ENCODE measurements at places on chromosomes 6 and 20.

GRCh38 chr20:16222859-16223411, 350.3 kb downstream of the KIF16B start:
- DNase-seq, result no peak

- DNase-seq, result peak; percentile 5
Observed at GRCh38 chr6:149895833-149896271, 2.1 kb downstream of the RAET1E start.

DNA sequence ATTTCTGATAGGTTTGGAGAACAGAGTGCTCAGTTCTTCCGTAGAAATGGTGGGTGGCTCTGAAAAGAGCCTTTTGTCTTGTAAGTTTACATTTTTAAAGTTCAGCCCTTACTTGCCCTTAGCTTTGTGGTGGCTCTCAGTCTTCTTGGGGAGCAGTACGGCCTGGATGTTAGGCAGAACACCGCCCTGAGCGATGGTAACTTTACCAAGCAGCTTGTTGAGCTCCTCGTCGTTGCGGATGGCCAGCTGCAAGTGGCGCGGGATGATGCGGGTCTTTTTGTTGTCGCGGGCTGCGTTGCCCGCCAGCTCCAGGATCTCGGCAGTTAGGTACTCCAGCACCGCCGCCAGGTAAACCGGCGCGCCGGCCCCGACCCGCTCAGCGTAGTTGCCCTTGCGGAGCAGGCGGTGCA, 19.5 kb downstream of the OR2B2 start:
- no peak for DNase-seq

GRCh38 chr6:142321451-142321850, 19.6 kb downstream of the ADGRG6 start:
- no peak for DNase-seq

DNA sequence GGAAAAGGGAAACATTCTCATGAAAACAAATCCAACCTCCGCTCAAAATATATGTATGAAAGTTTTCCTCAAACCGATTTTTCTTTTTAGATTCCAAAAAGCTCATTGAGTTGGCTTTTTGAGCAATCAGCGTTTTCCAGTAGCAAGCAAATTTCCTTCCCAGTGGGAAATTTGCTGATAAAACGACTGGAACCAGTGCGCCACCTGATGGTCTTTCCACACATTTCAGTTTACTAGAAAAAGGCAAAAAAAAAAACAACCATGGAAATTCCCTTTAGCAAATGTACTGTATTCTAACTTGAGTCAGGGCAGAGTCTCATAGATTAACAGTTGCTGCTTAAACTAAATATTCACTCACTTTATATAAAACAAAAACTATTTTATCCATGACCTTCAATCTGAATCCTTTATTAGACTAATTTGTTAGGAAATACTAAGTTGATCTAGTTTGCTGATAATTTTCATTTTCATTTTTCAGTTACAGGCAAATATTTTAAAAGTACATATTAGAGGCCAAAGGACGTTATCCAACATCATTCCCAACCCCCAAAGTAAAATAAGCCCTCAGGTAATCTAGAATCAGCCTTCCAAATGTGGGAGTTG, 271.5 kb downstream of the FOXA2 start:
- DNase-seq, result no peak

DNA sequence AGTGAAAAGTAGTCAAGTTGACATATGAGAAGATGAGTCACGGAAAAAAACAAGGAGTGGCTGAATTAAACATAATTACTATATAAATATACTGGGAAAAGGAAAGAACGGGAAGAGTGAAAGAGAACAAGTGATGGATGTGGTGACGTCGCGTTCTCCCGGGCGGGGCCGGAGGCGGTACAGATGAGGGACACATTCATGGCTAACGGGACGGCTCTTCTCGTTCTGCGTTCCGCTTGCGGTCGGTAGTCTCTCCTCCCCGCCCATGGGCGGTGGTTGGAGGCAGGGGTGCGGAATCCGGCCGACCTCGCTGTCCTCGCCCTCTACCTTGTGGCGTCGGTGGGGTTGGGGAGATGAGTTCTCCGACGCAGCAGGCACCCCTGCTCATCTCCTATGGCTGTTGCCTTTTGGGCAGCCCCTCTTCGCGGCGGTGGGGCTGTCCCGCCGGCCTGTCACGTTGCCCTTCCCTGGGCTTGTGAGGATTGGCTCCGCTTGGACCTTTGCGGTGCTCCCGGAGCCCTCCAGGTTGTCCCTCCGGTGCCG, 22.5 kb downstream of the HLA-G start:
- no peak for DNase-seq

- no peak for DNase-seq
Observed at GRCh38 chr6:82205930-82206392, 41.6 kb downstream of the IBTK start.

GRCh38 chr20:7366189-7366588, 574.1 kb downstream of the HAO1 start:
- DNase-seq, result no peak

DNA sequence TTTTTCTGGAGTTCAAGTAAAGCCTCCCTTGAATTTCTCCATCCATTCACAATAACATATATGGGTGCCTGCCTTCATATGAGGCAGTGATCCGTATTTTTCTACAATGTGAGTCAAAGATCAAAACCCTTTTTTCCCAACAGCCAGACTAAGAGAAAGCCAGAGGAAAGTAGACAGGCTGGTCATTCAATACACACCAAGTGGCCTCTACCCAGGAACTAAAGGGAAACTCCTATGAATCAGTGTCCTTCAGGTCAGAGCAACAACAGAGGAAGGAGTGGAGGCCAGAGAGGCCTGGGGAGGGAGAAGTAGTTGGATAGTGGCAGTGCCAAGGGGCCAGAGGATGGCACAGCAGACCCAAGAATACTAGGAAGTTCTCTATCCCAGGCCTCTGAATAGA, 23.8 kb downstream of the SIM1 start:
- no peak for DNase-seq

- DNase-seq, result no peak
Observed at GRCh38 chr20:62059401-62059800, 6.3 kb downstream of the TAF4 start.

GRCh38 chr6:137877606-137878005, 10.5 kb downstream of the TNFAIP3 start:
- DNase-seq, result no peak

GRCh38 chr20:32442630-32443373, 84.7 kb downstream of the ASXL1 start:
- DNase-seq, result no peak

DNA sequence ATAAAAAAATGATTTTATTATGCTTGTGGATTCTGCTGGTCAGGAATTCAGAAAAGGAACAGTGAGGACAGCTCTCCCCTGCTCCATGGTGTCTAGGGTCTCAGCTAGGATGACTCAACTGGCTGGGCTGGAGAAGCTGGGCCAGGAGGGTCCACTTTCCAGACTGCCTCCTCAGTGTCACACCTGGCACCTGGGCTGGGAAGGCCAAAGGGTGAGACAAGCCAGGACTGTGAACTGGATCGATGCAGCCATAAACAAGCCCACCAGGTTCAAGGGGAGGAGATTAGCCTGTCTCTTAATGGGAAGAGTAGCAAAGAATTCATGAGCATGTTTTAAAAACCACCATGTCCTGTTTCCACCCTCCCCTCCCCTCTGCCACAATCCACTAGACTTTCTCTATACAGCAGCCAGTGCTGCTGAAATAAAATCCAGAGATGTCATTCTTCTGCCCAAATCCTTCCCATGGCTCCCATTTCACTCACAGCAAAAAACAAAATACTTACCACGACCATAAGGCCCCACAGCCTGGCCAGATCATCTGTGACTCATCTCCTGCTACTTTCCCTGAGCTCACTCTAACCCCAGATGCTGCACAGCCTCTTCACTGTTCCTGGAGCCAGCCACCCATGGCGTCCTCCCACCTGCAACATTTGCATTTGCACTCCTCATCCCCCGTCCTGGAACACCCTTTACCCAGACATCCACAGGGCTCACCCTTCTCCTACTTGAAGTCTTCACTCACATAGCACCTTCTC, 13.8 kb downstream of the SPTLC3 start:
- no peak for DNase-seq

DNA sequence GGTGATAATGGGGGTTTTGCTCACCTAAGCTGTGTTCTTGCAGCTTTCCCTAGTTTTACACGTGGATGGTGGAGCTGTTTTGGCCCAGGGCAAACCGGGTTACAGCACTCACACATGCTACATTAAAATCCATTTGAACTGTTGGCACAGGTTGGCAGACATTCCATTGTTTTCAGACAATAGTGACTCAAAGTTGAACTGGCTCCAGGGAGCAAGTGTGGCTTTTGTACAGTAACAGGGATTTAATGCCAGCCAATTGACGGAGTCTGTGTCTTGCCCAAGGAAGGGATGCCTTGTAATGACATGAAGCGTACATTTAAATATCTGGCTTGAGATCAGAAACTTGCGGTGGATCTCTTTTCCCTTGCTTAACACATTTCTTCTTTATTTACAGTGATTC, 183.1 kb downstream of the DTNBP1 start:
- DNase-seq, result no peak

- no peak for DNase-seq
Observed at GRCh38 chr6:124882579-124883393, 79.5 kb upstream of the RNF217 start.

GRCh38 chr20:43548273-43548880, 10.4 kb upstream of the SGK2 start:
- no peak for DNase-seq

GRCh38 chr6:45599053-45599452, 221.3 kb upstream of the SUPT3H start:
- DNase-seq, result no peak

- no peak for DNase-seq
Observed at GRCh38 chr6:16684195-16684689, 77.0 kb downstream of the ATXN1 start.

DNA sequence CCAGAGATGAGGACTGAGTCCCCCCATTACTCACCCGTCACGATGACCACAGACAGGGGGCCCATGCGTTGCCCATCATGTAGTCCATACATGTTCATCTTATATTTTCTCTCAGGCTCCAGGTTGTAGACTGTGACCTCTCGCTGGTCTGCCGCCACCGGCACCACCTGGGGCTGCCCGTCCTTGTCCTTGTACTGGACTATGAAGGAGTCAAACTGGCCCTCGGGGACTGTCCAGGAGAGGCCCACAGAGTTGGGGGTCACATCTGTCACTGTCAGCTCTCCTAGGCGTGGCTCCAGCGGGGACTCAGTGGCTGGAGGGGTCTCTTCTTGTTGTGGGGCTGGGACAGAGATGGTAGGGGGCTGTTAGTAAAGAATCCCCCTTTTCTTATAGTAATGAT, 35.4 kb downstream of the CYP21A2 start:
- no peak for DNase-seq

GRCh38 chr6:165805067-165805555, 142.1 kb upstream of the PDE10A start:
- no peak for DNase-seq

- no peak for DNase-seq
Observed at GRCh38 chr20:38806855-38807655, 1.6 kb downstream of the PPP1R16B start.

DNA sequence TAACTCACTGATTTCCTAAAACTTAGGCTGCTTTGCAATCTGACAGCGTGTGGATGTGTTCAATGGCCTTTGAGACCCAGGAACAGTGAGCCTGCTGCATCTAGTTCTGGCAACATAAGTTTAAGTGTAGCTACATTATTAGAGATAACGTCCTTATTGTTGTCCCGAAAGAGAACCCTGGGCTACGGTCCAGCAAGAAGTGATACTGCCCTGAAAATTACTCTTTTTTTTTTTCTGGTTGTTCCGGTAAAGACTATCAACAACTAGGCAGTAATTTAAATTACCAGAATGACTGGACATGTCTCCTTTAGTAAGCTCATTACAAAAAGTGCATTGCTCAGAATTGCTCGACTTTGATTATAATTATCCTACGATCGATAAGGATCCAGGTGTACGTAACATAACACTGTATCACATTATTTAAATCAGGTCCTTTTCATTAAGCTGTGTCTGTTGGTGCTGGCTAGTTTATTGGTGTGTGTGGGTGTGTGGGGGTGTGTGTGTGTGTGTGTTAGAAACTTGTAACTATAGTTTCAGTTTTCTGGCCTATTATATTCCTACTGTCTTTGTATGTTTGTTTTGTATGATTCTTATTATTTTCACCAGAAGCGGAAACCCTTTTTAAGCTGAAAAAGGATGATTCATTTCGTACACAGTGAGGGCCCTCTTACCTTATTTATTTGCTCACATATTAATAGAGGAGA, 3.0 kb downstream of the TSHZ2 start:
- no peak for DNase-seq

- DNase-seq, result no peak
Observed at GRCh38 chr20:50229156-50229607, 38.6 kb downstream of the CEBPB start.

DNA sequence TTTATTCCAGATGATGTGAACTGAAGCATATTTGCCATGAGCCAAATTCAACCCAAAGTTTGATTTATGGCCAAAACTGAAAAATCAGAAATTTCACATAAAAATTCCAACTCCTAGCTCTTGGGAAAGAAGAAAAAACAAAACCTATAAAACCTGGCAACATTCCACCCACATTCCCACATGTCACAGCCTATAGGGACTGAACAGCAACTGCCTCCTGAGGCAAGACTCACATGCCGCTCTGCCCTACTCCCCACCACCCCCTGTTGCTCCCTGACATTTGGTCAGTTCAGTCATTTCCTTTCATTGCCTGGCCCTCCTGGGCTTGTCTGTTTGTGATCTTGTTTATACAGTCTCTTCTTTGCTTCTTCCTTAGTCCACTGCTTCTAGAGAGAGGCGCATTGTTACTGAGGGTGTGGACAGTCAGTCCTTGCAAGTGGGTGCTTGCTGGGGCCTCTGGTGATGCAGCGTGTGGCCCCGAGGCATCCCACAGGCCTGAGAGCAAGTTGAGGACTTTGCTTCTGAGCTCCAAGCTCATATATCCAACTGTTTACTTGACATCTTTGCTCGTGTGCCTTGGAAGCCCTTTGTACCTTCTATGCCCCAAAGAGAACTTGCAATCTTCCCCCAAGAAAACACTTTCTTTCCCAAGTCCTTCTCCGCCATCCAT, 31.4 kb downstream of the NFATC2 start:
- DNase-seq, result no peak

DNA sequence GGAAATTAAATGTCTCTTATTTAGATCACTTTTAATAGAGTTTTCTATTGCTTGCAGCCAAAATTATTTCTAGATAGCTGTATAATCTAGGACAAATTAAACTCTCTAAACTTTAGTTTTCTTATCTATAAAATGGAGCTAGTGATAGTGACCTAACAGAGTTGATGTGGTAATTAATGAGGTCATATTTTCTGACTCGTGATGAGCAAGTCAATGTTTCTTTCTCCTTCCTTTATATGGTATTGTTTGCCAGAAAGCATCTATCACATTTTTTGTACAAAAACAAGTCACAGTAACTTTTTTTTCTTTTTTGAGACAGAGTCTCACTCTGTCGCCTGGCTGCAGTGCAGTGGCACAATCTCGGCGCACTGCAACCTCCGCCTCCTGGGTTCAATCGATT, 267.7 kb downstream of the FARS2 start:
- DNase-seq, result no peak

GRCh38 chr20:38937978-38938473, 11.8 kb downstream of the FAM83D start:
- DNase-seq, result no peak

DNA sequence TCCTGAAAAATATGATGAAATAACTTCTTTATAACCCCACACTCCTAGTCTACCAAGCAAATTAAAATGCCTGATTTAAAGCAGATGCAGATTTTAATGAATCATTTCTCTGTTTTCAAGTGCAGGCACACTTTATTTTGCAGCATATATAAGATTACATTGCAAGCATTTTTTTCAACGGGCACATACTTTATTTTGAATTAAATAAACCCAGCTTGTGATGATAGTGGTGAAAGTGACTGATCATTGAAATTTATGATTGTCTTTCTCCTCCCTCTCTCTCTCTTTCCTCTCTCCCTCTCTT, 12.2 kb upstream of the MOXD1 start:
- DNase-seq, result no peak
